ENCODE measurements at places on chromosomes 3 and 15.

DNA sequence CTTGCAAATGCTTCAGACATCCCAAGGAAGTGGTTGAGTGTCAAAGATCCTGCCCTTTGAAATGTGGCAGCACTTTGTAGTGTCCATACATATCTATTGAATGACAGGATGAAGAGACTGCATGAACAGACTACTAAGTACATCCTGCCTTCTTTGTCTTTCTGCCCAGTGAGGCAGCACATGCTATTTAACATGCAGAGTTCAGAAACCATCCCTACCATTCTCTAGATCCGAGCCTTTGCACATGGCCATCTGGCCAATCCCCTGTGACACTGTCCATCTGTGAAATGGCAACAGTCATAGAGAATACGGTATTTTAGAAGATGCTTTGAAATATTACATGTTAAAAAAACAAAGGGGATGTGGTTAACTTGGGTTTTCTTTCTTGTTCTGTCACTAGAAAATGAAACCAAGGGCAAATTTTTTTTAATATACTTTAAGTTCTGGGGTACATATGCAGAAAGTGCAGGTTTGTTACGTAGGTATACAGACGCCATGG is 519.6 kb downstream of the NTRK3 start:
- no peak for DNase-seq

DNA sequence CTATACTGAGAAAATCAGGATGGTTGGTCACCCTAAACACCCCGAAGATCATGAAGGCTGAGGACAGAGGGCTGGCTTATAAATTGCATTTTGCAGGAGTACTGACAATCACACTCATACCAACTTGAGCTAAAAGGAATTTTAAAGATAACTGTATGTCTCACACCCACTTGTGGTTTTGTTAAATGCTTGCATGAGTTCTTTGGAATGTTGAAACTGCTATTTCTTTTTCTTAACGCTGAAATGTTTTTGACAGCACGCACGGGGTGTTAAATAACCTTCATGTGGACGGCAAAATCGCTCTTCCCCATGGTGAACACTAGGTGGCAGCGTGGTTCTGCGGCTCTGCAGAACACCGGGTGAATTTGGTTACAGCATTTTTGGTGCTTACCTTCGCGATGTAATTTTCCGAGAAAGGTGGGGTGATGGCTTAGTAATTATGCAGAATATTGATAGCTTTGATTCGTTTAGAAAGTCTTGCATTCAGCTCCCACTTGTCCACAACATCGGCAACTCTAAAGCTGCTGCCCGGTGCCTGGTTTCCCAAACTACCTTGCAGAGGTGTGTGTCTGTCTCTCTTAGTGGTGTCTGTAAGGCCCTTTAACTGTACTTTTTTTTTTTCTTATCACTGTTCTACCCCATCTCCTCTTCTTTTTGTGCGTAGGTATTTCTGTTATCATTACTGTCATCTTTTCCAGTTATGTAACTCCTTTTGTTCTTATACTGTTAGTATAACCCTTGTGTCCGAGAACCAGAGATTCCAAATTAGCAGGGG is 51.7 kb downstream of the ARNT2 start:
- peak; percentile 62 for DNase-seq

DNA sequence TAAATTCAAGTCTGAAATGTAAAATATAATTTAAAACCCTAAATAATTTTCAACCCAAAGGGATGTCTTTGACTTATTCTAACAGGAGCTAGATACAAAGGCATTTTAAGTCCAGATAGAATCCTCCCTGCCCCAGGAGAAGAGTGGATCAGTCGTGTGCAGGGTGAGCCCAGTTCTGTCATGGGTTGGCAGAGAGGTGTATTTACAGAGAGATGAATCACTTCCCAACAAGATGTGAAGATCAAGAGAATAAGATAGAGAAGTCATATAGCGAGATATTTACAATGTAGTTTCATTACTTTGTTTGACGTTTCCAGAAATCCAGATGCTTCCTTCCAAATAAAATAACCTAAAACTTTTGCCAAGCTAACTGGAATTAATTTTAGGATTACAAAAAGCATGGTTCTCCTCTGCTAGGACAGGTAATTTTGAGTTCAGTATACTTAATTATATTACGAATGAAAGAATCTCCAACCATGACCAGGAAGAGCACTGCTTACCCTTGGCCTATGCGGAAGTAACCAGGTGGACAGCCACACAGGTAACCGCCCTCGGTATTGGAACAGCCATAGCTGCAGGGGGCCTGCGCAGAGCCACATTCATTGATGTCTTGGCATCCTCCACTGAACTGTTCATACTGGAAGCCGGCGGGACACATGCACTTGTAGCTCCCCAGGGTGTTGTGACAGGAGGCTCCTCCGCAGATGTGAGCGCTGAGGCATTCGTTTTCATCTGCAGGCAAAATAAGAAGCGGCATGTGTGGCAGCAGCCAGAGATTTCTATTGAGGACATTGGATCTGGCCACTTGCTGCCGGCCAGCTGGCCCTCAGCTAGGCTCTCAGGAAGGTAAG is 84.0 kb downstream of the DUT start:
- DNase-seq: no peak

DNA sequence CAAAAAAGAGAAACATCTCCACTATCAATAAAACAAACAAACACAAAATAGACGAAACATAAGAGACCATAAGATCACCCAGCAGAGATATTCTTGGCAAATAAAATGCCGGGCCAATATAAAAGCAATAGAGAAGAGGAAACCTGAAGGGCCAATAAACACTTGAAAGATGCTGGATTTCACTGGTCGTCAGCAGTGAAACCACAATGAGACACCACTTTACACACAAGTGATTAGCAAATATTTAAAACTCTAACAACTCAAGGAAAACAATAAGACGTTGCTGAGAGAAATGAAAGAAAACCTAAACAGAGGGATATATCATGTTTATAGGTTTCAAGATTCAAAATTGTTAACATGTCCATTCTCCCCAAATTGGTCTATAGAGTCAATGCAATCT is 148.5 kb downstream of the WDR76 start:
- DNase-seq: no peak

GRCh38 chr15:81024265-81024872 is 23.6 kb downstream of the TLNRD1 start:
- no peak for DNase-seq

- DNase-seq: no peak
Measured at GRCh38 chr3:87298111-87298718, 21.8 kb upstream of the POU1F1 start.

DNA sequence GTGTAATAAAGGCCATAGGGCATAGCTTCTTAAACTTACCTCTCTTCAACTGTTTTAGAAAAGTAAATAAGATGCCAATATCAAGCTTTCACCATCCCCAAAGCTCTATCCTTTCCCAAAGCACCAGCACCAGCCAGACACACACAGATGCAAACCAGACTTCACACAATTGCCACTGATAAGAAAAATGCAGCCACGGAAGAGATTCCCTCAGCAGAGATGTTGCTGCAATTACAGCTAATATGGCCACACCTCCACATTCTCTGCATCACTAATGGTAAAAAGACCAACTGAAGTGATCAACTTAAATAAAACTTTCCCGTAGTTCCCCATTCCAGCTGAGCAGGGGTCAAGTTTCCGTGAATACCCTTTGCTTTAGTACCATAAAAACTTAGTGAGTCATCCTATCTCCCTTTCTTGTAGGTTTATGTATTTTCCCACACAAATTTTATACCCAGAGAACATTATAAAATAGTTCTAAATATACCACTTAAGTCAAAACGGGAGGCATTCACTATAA is 64.4 kb downstream of the SLC9A9 start:
- DNase-seq: no peak

DNA sequence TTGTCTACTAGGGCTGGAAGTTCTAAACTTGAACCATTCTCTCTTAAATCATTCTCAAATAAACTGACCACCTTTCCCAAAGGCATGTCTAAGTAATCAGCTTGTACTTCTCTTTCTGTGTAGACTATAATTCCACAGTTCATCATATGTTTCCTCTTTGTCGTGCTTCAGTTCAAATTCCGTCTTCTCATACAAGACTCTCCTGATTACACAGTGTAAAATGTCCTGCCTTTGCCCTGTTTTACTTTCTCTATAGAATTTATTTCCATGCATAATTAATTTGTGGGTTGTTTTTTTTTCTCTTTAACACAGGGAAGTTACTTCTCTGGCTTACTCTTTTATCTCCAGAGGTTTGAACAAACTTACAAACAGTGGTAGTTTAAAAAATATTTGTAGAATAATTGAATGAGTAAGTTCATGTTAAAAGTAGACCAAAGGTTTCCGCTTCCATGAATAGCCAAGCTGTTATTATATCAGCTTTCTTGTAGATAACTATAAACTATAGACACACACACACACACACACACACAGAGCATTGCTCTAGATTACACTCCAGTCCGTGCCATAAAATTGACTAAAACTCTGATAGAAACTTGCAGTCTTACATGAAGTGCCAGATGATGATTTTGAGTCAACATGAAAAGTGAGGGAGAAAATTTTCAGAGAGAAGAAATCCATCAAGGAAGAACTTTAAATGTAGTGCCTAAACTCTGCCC is 119.0 kb downstream of the SUCNR1 start:
- DNase-seq: no peak

DNA sequence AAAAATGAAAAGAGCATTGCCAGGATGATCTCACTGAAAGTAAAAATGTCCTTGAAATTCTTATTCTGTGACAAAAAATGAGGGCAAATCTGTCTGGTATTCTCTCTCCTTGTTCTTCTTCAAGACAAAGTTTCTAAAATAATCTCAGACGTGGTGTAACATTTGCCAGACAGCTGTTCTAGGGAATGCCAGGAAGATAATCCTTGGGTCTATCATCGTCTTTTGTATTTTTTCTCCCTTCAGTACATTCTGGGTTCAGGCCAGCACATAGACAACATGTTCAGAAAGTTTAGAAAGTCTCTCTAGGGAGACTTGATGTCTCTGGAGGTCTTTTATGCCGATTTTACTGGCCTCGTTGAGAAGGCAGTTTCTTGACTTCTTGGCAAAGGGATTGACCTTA is 121.2 kb upstream of the HES1 start:
- DNase-seq: no peak

DNA sequence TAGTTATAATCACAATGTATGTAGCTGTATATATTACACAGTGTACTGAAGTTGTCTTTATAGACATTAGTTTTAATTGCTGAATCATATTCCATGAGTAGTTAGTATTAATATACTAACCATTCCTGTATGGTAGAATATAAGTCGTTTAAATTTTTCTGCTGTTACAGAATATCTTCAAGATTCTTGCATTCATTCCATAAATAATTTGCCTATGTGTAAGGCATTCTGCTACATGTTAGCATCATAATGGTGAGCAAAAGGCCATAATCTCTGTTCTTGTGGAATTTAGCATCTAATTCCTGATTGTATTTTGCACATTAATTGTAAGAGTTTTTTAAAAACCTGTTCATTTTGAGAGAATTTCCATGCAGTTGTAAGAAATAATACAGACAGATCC is 14.1 kb downstream of the GYG1 start:
- no peak for DNase-seq

- DNase-seq: no peak
Measured at GRCh38 chr15:56146756-56147155, 96.9 kb downstream of the RFX7 start.

DNA sequence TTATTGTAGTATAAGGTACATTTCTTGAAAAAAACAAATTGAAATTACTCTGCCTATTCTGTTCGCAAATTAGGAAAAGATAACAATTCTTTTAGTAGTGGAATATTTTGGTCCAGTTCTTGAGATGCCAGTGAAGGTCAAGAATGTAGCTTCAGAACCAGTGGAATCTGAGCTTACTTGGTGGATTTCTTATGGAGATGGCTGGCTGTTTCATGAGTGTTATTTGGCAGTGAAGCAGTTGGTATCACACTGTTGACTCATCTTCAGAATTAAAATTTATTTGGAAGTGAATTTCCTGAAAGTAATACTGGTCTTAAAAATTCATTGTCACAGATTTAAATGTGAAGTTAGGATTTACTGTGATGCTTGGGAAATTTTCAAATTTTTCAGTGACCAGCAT is 19.1 kb downstream of the RNF13 start:
- no peak for DNase-seq

- DNase-seq: no peak
Measured at GRCh38 chr15:80246425-80246894, 5.6 kb downstream of the CTXND1 start.

DNA sequence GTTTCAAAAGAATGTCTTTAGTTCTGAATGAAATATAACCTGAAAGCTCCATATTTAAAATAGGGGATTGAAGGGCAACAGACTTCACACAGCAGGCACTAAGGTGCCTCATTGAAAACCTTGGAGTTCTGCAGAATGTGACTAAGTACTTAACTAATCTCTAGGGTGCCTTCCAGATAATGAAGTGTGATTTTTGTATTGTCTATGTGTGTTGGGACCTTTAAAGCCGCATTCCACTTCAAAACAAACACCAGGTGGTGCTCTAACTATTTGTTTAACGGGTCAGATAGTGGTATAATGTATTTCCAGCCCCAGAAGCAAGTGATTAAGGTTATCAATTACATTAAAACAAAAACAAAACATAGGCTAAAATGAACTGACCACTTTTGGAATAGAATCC is 28.0 kb downstream of the TFG start:
- DNase-seq: no peak

DNA sequence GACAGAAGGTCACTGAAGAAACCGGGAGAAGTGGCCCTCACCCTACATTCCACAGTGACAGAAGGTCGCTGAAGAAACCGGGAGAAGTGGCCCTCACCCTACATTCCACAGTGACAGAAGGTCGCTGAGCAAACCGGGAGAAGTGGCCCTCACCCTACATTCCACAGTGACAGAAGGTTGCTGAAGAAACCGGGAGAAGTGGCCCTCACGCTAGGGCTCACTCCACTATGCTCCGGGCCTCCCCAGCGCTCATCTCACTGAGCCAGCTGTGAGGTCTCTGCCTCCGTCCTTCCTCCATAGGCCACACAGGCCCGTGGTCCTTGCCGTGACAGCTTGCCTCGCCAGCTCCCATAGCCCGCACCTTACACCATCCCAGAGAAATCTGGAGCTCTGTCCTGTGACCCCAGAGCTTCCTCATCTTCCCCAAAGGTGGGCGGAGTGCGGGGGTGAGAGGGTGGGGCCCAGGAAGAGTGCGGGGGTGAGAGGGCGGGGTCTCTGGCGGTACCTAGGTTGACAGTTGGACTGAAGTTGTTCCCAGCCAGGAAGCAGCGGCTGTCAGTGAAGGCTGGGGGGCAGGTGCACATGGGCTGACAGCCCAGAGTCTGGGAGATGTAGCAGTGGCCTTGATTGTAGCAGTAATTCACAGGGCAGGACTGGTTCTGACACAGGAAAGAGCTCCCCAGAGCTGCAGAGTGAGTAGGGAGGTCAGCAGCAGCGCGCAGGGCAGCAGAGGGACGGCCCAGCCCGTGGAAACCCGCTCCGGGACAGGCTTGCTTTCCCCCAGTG is 32.0 kb downstream of the MUC20 start:
- no peak for DNase-seq

GRCh38 chr3:24616110-24616829 is 121.6 kb upstream of the THRB start:
- no peak for DNase-seq
